Stomach (tissue), 19 donors: ENCODE measurements at places on chromosomes 5 and 9.

GRCh38 chr9:72494051-72494450 is 27.4 kb upstream of the TMC1 start:
- no peak for DNase-seq

GRCh38 chr9:106529616-106530015 is 333.4 kb upstream of the ZNF462 start:
- no peak for DNase-seq

DNA sequence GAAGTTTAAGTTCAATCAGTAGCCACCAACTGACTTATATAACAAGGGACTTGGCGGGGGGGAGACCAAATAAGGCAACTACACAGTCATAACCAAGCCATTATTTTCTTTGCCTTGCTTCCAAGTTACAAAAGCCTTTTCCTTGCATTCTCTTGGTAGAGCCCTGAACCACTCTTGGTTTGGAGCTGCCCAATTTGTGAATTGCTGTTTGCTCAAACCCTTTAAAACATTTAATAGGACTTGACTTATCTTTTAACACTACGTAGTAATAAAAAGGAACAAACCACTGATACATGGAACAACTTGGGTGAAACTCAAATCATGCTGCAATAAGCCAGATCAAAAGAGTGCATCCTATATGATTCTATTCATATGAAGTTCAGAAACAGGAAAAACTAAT is 31.7 kb upstream of the MSH3 start:
- DNase-seq, result no peak

DNA sequence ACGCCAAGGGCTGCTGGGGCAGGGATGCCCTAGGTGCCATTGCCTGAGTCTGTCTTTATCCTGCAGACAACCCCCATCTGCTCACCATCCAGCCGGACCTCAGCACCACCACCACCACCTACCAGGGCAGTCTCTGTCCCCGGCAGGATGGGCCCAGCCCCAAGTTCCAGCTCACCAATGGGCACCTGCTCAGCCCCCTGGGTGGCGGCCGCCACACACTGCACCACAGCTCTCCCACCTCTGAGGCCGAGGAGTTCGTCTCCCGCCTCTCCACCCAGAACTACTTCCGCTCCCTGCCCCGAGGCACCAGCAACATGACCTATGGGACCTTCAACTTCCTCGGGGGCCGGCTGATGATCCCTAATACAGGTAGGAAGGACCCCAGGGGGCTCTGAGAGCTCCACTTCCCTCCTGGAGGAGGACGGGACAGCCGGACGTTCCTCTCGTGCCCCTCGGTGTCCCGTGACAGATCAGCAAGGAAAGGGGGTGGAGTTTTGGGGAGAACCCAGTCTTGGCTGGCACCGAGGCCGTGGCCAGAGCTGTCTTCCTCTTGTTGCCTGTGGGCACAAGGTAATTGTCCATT is 24.9 kb downstream of the HK3 start:
- no peak for DNase-seq

DNA sequence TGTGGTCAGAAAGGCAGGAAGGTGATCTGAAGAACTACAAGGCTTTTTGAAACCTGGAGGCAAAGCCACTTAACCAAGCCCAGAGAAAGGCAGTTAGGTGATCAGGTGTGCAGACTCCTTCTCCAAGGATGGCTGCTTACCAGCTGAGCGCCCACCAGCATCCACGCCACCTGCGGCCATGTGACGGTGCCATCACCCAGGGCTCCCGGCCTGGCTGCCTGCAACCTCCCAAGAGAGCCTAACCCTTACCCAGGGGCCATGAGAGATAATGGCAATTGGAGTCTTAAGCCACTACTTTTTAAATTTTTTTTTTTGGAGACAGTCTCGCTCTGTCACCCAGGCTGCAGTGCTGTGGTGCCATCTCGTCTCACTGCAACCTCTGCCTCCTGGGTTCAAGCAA is 33.1 kb upstream of the PHYKPL start:
- no peak for DNase-seq

DNA sequence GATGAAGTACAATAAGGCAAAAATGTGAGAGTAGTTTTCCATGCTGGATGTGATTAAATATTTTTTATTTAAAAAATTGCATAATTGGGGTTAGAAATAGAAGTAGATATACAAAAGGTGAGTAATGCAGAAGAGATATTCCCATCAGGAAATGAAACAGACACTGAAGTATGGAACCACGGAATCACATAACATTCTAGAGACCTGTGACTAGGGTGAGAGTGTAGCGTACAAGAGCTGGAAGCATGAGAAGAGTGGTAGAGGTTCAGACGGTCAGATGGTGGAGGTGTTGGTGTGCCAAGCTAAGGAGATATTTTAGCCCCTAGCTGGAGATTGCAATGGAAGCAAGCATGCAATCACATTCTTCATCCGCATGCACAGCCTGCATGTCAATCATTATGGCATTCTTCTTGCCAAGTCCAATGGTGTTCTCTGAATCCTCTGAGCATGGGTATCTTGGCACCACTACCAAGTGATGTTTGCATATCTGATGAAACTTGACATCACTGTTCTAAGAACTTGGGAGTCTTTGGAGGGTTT is 587.8 kb downstream of the PSAT1 start:
- DNase-seq, result no peak

- DNase-seq, result no peak
Measured at GRCh38 chr5:68739752-68740151, 354.1 kb upstream of the SLC30A5 start.

- no peak for DNase-seq
Measured at GRCh38 chr9:94813379-94813778, 86.9 kb downstream of the AOPEP start.

DNA sequence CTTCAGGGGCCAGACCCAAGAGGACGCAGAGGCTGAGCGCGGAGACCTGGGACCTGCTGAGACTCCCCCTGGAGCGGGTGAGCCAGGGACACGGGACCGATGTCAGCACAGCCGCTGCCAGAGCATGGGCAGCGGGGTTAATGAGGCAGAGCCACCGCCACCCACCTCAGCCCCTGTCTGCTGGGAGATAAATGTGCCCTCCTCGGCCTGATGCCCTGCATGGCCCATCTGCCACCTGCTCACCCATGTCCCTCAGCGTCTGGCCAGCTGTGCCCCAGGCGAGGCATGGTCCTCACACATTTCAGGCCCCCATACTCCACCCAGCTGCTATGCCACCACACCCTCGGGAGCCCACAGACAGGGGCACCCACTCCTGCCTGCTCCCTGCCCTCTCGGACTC is 14.9 kb downstream of the DNLZ start:
- DNase-seq, result no peak

- no peak for DNase-seq
Measured at GRCh38 chr5:151258201-151258611, 5.2 kb downstream of the GM2A start.

DNA sequence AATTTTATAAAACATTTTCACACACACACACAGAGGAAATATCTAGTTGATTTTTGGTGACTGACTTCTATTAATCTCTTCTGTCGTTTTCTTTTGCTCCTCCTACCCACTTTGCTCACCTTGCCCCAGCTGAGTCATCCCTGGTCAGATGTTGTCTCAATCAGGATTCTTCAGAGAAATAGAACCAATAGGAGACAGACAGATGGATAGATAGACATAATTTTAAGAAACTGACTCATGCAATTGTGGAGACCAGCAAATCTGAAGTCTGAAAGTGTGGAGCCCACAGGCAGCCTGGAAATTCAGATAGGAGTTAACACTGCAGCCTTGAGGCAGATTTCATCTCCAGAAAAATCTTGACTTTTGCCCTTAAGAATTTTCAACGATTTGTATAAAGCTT is 37.0 kb upstream of the PIK3R1 start:
- no peak for DNase-seq

DNA sequence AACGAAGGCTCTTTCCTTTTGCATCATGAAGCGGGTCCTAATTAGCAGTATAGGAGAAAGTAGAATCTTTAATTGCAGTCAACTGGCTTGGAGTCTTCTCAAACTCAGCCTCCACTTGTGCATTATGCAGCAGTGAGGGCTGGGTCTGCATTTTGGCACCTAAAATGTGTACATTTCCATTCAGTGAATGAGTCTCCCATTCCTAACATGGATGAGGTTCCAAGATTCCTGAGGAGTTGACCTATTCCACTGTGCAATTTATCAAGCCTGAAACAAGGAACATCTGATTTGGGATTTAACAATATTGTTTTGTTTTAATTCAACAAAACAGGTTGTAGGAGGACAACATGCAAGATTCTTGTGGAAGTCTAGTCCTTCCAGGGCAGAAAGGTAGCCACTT is 171.8 kb upstream of the S1PR3 start:
- no peak for DNase-seq

DNA sequence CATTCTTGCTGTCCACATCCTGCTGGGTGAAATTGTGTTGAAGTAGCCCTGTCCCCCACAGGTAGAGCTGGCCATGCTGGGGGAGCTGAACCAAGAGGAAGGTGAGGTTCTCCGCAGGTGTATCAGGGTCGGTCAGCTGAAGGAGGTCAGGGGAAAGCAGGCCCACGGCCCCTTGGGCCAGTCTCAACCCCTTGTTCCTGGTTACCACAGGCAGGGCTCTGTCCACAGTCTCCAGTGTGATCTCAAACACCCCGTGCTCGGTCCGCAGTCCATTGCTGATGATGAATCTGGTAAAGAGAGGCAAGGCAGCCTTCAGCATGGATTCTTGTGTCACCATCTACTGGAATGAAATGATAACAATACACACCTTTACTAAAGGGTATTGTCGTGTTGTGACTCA is 53.4 kb upstream of the CER1 start:
- no peak for DNase-seq
